Osteoblast (primary cell): ENCODE measurements at places on chromosomes 5 and 9. TPM values are rescaled to one million over a fixed set of nuclear protein-coding genes. Genes with fewer than 3 reads are reported as not detected.

- no peak for DNase-seq
These were observed 442 bp downstream of the ZNF510 start for GRCh38 chr9:96777426-96777864.

DNA sequence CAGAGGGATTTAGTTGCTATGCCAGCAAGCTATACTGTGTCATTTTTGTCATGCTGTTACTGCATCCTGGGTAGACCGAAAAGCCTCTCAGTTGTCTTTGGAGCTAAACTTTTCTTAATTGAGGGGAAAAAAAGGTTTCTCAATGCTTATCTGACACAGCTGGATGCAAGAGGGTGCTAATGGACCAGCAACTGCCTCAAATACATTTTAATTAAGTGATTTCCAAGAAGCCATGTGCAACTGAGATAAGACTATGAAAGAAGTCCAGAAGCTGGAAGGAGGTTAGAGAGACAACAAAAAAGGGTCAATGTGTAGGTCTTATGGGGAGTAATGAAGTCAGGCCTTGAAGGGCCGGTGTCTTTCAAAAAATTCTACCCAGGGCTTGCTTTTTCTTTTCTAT is 465.7 kb upstream of the DMAC1 start:
- DNase-seq = no peak

GRCh38 chr5:74164725-74165235 is 475.7 kb downstream of the ENC1 start:
- no peak for DNase-seq

DNA sequence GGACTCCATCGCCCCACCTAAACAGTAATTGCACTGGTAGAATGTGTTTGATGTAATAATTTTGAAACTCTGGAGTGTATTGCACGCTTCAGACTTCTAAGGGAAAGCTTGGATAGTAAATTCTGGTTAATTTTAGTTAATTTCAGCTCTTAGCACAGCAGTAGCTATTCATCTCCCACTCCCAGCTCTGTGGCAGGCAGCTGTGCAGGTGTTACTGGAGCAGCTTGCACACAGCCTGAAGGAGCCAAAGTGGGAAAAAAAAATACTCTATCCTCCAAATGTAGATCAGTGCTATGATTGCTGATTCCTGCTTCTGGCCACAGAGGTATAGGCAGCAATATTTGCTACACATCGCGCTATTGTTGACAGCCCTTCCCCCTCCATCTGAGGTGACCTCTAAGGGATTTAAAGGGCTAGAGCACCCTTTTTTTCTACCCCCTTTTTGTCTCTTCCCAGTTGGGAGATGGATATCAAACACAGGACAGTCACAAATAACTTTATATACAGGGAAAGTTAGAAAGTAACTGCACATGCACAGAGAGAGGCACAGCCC is 97.4 kb downstream of the KCTD16 start:
- no peak for DNase-seq

GRCh38 chr5:76688836-76689235 is 27.1 kb upstream of the F2R start:
- DNase-seq = no peak

DNA sequence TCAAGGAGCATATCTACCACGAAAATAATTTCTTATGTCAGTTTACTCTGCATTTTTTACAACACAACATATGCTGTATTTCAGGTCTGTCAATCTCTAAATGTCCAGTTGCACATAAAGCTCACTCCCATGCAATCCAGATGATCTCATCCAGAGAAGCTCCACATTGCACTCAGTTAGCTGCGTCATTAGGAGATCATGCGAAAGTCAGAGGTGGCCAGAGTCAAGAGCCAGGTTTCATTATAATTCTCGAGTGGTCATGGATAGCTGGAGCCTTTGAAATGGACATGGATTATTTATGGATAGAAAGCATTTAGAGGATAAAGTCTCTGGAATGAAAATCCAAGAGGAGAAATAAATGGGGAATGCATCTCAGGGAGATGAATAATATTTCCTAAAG is 232.3 kb downstream of the GAS1 start:
- DNase-seq = no peak

DNA sequence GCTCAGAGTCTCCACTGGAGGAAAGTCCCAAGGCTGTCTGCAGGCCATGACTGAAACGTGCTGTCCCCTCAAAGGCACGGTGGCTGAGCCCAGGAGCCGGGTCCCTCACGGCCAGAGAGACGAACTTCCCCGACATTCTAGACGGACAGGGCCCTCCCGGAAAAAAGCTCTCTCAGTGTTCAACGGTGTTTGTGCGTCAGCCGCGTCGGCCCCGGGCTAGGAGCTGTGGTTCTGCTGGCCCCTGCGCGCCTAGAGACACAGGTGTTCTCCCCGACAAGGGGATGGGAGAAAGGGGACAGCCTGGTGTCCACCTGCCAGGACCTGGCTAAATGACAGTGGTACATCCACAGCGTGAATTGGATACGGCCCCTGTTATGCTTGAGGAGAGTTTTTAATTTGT is 5.8 kb upstream of the GPSM1 start:
- no peak for DNase-seq

DNA sequence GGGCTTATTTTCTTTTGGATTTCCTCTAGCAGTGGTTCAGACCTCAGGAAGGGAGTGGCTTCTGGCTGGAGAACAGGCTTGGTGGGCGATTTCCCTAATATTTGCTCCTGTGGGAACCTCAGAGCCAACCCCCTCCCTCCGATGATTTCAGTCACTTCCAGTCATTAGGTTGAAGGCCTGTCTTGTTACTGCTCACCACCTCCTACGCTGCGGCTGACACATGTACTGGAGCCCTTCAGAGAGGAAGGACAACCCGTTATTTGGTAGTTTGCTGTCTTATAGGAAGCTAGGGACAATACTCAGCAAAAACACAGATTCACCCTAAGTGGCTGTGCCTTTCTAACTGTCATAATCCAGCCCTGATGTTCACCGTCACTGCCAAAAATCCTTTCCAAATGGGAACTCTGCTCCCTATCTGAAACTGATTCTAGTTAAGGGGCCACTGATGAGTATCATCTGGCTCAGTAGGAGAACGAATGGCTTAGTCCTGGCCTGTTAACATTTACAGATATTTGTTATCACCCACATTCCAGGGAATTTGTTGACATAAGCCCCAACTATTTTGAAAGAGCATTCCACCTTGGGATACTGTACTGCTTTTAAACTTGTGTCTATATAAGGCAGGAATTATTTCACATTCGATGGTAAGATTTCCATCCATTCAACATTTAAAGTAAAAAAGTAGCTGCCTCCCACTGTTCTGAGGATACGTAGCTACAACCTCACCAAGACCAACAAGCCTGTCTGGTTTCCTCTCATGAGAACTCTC is 29.3 kb upstream of the ANKH start:
- DNase-seq = peak; percentile 81

- DNase-seq = no peak
These were observed 253.8 kb downstream of the CRB2 start for GRCh38 chr9:123609844-123610243.

GRCh38 chr9:68871236-68871635 is 142.7 kb downstream of the PRKACG start:
- no peak for DNase-seq

DNA sequence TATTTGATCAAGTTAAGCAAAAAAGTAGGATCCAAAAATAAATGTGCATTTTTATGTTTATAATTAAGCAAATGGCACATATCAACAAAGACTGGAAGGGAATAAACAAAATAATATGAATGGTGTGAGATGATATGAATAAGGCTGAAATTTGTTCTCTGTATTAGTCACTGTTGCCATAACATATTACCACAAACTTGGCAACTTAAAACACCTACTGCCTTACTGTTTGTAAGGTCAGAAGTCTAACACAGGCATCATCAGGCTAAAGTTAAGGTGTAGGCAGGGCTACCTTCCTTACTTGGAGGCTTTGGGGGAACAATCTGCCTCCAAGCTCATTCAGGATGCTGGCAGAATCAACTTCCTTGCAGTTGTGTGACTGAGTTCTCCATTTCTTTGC is 19.3 kb downstream of the PGGT1B start:
- peak; percentile 71 for DNase-seq

DNA sequence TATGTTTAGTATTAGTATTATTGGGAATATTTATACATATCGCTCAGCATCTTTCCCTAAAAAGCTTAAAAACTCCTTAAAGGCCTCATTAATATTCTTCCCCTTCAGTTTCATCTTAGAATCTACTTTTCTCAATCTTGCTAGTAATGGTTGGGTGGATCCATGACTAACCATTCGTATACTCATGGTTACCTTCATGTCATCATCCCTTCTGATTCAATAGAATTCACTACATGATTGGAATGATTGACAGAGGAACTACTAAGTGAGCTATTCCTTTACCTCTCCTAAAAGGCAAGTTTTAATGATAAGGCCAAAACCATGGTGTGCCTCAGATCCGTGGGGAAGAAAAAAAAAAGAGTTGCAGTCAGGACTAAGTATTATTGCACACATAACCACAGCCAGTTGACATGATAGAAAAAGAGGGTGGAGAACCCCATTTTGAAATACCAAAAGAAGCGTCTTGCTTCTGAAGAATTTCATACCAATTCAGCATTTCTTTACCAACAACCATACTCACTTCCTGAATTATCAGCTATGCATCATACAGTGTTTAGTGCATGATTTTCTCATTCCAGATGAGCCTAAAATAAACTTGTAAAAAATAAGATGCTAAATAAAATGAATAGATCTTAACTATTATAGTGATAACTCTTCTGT is 624.6 kb downstream of the PDE4D start:
- DNase-seq = no peak

DNA sequence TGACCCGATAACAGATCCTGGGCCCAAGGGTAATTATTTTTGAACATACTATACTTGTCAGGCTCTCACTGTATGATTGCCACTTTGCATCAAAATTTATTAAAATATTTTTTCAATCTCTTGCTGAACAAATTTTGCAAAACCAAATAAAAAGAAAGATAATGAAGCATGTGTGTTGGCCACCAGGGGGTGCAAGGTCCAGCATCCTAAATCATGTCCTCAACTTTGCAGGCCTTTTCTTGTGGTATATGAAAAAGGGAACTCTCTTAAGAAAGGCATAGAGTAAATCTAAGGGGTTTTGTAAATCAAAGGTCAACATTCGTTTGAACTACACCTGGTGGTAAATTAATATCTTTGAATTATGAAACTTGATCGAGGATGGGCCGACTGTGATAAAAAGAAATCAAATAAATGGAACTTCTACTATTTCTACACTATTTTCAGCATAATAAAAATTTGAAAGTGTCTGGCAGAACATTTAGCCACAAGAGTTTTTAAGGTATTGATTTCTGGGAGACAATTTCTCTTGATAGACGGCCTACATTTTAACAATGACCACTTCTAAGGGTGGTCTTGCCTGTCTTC is 676.5 kb downstream of the DMRTA1 start:
- DNase-seq = no peak

GRCh38 chr9:114501796-114502682 is 3.2 kb downstream of the WHRN start:
- peak; percentile 99 for DNase-seq

DNA sequence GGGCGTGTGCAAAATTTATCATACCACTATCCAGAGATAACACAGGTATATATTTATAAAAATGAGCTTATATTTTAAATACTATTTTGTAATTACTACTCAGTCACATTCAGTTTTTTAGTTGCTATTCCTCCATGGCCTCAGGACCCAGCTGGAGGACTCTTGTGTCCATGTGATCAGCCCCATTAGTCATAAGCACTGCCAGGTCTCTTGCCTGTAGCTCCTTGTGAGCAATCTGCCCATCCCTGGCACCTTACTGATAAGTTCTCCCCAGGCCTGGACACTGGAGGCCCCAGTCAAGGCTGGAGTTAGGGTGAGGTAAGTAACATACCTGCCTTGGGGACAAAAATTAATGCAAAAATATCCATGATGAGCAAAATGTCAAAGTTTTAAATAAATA is 29.5 kb upstream of the ADRB2 start:
- DNase-seq = no peak

GRCh38 chr9:100473276-100474081 is 530 bp downstream of the TMEFF1 start:
- peak; percentile 96 for DNase-seq

DNA sequence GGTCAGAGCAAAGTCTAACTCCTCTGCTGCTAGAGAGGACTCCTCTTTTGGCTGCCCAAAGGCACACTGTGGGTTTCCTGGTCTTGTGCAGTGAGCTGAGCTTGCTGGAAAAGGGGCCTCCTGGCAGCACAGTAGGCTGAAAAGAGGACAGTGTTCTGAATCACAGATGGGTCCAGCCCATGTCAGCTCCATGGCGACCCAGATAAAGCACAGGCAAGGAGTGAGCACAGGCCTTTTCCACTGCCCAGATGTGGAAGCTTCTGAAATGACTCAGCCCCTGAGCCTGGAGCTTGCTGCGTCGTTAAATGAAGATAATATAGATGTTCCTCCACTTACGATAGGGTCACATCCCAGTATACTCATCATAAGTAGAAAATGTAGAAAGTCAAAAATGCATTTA is 8.1 kb downstream of the CCDC180 start:
- DNase-seq = peak; percentile 87

DNA sequence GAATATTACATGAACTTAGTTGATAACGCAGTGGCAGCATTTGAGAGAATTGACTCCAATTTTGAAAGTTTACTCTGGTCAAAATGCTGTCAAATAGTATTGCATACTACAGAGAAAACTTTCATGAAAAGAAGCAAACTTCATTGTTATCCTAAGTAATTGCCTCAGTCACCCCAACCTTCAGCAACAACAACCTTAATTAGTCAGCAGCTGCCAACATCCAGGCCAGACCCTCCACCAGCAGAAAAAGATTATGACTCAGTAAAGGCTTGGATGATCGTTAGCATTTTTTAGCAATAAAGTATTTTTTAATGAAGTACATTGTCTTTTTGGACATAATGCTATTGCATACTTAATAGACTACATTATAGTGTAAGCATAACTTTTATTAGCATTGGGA is 40.8 kb upstream of the SPDL1 start:
- DNase-seq = no peak

DNA sequence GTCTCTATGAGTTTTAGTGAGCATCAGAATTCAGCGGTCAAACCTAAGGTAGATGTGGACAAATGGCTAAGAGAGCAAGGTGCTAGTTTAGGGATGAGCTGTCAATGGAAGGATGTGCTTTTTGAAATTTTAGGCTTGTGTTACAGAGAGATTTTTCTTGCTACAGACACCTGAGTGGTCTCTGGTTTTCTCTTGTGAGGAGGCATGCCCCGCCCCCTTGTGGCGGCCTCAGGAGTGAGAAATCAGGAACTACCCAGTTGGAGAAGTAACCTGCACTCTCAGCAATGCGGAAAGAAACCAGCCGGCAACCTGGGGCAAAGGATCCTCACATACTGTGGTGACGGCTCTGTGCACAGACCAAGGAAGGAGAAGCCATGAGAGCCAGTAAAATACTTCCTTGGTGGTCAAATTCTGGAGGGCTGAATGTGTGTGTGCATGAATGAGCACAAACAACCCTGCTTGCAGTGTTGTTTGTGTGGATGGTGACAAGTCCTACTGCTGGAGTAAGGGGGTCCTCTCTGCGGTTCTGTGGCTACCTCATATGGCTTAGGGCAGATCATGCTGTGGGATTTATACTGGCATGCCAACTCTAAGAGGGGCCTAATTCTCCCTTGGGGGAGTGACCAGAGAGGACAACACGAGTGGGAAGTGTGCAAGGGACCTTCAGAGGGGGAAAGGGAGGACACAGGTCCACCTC is 16.7 kb upstream of the HSD17B4 start:
- DNase-seq = no peak

The CATSPER3 gene
- 0.29 and 0.36 TPM in 2 replicates for total RNA-seq

The BRD8 gene
- 47.1 and 51.0 TPM in 2 replicates for total RNA-seq

The NUTM2G gene
- not detected in 2 replicates for total RNA-seq

The DMRT3 gene
- total RNA-seq = not detected in 2 replicates

The ALDH1A1 gene
- total RNA-seq = 0.29 and 0.36 TPM in 2 replicates

The FOXD4L6 gene
- under 0.01 TPM in 1 of 2 replicates, not detected in the other for total RNA-seq

The NR3C1 gene
- 113 and 119 TPM in 2 replicates for total RNA-seq

The MTAP gene
- 30.4 and 35.9 TPM in 2 replicates for total RNA-seq

The SHISAL2B gene
- not detected in 2 replicates for total RNA-seq

The CCNG1 gene
- total RNA-seq = 455 and 469 TPM in 2 replicates

The CENPH gene
- 4.7 and 5.0 TPM in 2 replicates for total RNA-seq

The TLX3 gene
- not detected in 2 replicates for total RNA-seq

The LRRTM2 gene
- under 0.01 and 0.88 TPM in 2 replicates for total RNA-seq
